ENCODE measurements at places on chromosomes 1 and 21. TPM values are rescaled to one million over a fixed set of nuclear protein-coding genes. Genes with fewer than 3 reads are reported as not detected.

ITGB2 gene
- total RNA-seq, result 0.07 TPM

ERRFI1 gene
- 51.0 TPM for total RNA-seq

ZNF593OS gene
- total RNA-seq, result not detected

RYR2 gene
- total RNA-seq, result not detected

FCRL4 gene
- total RNA-seq, result not detected

PLA2G2D gene
- not detected for total RNA-seq

TRPM2 gene
- not detected for total RNA-seq

JAM2 gene
- total RNA-seq, result 2.2 TPM

USP16 gene
- 38.6 TPM for total RNA-seq

MRPL39 gene
- total RNA-seq, result 65.4 TPM

GJA5 gene
- total RNA-seq, result 11.0 TPM

DNA sequence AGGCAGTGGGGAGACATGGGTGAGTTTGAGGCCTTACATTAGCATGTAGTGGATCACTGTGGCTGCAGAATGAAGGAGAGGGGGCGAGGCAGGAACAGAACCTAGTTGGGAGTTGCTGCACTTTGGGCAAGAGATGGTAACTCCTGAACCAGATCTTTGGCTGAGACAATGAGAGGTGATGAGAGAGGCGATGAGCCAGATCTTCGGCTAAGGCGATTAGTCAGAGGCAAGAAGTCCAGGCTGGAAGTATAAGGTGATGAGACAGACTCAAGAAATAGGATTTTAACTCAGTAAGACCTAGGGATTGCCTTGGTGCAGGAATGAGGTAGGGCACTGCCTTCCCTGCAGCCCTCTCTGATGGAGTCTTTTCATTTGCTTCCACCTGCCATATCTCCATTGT is 9.1 kb upstream of the ARTN start:
- no peak for DNase-seq

- no peak for DNase-seq
These were observed 294.4 kb upstream of the PLXNA2 start for GRCh38 chr1:208538587-208538986.

DNA sequence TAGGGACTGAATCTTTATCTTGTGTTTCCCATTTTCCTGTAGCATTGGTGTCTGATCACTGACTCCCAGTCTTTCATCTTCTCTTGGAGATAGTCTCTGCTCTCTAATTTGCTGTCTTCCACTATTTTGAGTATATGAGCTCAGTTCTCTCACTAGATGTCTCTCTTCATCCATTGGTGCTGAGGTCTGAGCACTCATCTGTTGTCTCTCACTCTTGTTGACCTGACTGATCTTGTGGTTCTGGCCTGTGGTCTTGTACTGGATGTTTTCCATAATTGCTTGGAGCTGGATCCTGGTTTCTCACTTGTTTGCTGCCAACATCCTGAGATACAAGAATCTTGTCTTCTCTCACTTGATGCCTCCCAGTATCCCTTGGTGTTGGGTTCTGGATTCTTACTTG is 25.1 kb upstream of the S100A11 start:
- no peak for DNase-seq

DNA sequence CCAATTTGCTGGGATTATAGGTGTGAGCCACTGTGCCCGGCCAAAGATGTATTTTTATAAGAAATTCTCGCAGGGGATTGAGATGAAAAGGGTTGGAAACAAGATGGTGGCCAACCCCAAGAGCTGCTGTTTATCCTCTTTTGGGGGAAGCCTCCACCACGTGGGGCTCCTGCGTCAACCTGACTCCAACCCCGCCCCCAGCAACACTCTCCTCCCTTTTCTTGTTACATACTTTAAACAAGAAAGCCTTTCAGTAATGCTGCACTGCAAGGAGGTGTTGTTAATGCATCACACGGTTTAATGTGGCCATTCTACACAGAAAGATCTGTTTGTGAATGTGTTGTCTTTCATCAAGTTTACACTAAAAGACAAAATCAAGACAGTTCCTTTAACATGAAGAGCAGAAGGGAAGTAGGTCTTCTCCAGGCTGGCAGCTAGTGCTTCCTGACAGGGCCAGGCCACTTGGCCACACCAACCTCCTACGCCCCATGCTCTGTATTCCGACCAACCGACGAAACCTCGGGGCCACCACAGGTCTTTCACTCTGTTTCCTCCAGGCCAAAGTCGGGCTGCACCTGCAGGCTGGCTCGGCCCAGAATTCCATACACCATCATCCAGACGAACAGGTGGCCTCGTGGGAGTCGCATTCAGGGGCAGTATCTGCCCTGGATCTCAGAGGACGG is 25.9 kb downstream of the C2CD2 start:
- no peak for DNase-seq

DNA sequence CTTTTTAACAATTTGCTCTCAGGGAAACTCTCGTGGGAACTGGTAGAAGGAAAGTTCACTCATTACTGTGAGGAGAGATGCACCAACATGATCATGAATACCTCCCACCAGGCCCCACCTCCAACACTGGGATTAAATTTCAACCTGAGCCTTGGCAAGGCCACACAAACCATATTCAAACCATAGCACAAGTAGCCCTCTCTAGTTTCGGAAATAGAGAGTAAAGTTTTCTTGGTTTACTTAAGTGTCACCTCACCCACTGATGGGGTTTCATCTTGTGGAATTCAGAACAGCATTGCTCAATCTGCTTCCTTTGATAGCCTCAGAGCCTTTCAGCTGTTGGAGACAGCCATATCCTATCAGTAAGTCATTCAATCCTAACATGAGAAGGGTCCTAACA is 25.5 kb upstream of the CCSAP start:
- no peak for DNase-seq

GRCh38 chr21:33988237-33989017 is 72.8 kb upstream of the ATP5PO start:
- DNase-seq, result no peak

- DNase-seq, result peak; percentile 15
These were observed 173.2 kb downstream of the ROR1 start for GRCh38 chr1:63946866-63947491.

DNA sequence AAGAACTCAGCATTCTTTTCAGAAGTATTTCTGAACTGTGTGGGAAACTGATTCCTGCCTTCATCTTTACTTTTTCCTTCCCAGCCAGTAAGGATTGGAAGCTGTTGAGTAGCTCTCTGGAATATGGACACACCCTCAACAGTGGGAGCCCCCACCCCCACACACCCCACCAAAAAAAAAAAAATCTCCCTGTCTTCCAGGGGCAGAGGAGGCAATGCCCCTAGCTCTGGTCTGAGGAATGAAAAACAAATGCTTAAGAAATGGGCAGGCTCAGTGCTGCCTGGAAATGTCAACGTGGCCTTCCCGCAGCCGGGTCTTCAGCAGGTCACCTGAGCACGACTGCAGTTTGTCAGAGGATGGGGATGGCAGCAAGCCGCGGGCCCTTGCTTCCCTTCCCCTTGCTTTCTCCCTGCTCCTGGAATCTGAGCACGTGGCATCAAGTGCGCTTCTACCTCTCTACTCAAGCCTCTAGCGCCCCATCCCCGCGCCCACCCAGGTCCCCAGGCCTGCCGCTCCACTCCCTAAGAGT is 479 bp downstream of the RGS16 start:
- DNase-seq, result no peak

DNA sequence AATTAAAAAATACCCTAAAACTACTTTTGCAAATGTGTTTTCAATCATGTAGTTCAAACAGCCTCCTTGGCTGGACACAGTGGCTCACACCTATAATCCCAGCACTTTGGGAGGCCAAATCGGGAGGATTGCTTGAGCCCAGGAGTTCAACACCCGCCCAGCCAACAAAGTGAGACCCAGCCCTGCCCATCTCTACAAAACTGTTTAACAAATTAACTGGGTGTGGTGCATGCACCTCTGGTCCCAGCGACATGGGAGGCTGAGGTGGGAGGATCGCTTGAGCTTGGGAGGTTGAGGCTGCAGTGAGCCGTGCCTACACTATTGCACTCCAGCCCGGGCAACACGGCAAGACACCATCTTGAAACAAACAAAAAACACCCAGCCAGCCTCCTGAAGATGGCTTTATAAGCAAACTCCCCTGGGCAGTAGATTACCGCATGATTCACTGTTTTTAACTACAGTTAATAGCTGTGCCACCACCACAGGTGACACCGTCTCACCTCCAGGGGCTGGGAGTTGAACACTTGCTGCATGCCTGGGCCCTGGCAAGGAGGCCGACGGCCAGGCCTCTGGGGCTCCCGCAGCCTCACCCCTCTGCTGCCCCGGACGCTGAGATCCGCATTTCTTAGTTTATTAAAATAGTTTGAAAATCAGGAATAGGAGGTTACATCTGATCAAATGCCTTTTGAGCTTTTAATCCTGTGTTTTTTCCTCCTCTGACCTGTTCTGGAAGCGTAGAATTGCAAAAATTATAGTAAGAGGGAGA is 16.2 kb downstream of the PTTG1IP start:
- DNase-seq, result no peak

- DNase-seq, result no peak
These were observed 19.4 kb downstream of the URB2 start for GRCh38 chr1:229645324-229645993.

- DNase-seq, result no peak
These were observed 71.0 kb downstream of the PGBD5 start for GRCh38 chr1:230355128-230355527.

GRCh38 chr1:6911021-6911941 is 126.0 kb downstream of the CAMTA1 start:
- DNase-seq, result no peak

GRCh38 chr21:27813750-27814149 is 846.9 kb upstream of the ADAMTS5 start:
- no peak for DNase-seq

- no peak for DNase-seq
These were observed 170.5 kb downstream of the PTPRU start for GRCh38 chr1:29406814-29407213.

DNA sequence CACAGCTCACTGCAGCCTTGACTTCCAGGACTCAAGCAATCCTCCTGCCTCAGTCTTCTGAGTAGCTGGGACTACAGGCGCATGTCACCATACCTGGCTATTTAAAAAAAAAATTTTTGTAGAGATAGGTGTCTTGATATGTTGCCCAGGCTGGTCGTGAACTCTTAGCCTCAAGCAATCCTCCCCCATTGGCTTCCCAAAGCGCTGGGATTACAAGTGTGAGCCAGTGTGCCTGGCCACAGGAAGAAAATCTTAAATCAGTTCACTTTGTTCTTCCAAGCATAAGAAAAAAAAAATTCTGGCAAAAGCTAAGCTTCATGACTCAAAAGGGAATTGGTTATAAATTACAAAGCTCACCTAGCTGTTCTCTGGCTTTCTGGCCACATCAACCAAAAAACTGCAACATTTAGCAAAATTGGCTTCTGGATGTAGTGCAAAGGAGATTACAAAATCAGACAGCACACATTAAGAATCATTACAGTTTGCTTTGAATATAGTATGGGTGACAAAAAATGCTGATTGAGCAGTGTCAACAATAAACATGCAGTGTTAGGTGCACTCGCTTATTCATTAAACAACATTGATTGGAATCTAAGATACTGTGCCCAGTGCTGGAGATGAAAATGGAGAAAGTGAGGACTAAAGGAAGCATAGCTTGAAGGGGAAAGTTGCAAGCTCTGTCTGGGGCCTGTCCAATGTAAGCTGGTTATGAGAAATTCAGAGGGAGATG is 76.7 kb downstream of the KCTD3 start:
- no peak for DNase-seq

DNA sequence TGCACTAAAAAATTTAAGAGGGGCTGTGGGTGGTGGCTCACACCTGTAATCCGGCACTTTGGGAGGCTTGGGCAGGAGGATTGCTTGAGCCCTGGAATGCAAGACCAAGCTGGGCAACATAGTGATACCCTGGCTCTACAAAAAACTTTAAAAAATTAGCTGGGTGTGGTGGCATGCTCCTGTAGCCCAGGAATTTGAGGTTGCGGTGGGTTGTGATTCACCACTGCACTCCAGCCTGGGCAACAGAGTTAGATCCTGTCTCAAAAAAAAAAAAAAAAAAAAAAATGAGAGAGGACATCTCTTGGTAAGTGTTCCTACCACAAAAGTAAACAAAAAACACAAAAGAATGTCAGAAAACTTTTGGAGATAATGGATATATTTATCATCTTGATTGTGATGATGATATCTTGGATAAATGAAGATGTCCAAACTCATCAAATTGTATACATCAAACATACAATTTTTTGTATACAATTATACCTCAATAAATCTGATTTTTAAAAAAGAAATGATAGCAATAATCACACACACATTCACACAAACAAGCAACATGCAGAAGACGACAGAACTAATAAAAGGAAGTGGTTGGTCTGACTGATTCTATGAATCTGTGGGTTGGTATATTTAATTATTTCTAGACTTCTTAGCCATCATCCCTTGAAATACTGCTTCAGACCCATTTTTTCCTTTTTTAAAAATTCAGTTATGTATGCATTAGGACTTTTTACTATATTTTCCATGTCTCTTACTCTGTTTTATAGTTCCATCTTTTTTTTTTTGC is 465.9 kb downstream of the PLA2G4A start:
- DNase-seq, result no peak

DNA sequence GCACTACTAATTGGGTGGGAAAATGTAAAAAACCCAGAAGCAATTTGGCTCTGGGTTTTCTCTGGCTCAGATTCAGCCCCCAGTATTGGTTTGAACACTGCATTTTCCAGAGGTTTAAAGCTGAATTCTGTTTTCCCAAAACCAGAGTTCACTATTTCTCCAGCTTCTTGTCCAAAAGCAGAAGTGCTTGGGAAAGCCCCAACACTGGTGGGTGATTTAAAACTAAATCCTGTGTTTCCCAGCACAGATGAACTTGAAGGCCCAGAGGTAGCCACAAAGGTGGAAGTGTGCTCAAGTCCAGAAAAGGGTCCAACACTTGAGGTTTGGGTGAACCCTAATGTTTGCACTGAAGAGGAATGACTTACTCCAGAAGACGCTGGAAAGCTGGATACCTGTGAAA is 678 bp downstream of the MCM3AP start:
- no peak for DNase-seq

GRCh38 chr1:156076609-156077429 is 5.4 kb downstream of the MEX3A start:
- no peak for DNase-seq

GRCh38 chr1:172397221-172397620 is 23.3 kb upstream of the C1orf105 start:
- DNase-seq, result peak; percentile 50
